ENCODE measurements at places on chromosomes 11 and 22.

DNA sequence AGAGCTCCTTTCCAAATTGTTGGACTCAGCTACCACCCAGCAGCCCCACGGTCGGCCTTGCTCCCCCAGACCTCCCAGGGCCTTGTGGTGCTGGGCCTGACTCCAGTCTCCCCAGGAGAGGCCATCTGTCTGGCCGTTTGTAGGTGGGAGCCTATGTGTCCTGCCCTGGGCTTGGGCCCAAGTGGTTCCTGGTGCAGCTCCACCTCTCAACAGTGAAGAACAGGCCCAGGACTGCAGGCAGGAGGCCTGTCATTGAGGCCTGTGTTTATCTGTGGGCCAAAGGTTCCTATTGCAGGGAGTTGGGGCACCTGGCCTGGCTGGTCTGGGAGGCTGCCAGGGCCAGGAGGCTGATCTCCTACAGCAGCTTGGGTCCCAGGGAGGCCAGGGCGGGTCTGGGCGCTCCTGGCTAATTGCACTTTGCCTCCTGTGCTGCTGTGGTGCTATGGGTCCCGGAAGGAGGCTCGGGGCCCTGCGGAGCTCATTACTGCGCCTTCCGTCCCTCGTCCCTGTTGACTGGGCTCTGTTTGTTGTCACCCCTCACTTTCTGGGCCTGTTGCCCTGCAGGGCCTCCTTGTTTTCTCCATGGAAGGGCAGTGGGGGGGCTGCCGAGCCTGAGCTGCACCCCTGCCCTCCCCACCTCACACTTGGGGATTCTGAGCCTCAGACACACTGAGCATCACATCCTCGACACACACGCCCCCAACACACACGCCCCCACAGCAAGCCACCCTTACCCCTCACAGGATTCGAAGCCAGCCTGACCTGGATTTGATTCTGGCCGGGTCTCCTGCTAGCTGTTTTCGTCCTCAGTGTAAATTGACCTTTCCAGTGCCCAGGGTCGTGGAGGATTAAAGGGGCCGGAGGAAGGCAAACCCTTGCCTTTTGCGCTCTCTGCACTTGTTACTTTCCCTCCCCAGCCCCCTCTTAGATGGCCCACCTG is 6.8 kb upstream of the OMP start:
- DNase-seq = no peak

DNA sequence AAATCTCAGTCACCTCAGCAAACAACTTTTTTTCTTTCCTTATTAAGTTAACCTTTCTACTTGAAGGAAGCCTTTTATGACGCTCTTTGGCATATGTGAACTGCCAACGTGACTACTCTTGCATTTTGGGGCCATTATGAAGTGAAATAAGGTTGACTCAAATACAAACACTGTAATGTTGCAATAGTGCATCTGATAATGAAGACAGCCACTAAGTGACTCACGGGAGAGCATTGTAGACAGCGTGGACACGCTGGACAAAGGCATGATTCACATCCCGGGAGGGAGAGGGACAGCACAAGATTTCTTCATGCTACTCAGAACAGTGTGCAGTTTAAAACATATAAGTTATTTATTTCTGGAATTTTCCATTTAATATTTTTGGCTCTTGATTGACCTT is 560.8 kb downstream of the ETS1 start:
- DNase-seq = no peak

GRCh38 chr22:24417200-24417599 is 10.2 kb upstream of the ADORA2A start:
- DNase-seq = no peak

GRCh38 chr11:69000391-69000790 is 12.7 kb downstream of the MRGPRF start:
- no peak for DNase-seq

DNA sequence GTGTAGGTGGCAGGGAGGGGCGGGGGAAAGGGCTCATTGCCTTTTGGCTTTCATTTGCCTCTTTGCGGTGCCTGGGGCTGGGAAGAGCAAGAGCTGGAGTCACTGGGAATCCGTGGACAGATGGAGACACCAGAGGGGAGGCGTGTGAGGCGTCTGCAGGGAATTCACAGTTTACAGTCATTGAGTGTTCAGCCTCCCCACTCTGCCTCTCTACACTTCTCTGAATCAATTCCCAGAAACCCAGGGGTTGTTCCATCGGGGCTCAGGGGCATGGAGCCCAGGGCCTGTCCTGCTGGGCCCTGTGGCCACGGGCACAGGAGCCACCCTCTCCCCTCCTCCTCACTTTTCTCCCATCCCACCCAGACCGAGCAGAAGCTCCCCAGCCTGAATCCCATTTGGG is 160.5 kb upstream of the NAV2 start:
- DNase-seq = no peak

Measured in activated gamma-delta T cell treated with anti-CD3 and anti-CD28 coated beads, Interleukin-2, amount 50 U/mL, for 16 hours (primary cell).